ENCODE measurements at places on chromosomes 3 and 15.

GRCh38 chr15:89802231-89802928 lies 12.3 kb downstream of the ANPEP start:
- DNase-seq, result no peak

- DNase-seq, result no peak
Measured at GRCh38 chr3:194205675-194206133, 69.8 kb downstream of the HES1 start.

DNA sequence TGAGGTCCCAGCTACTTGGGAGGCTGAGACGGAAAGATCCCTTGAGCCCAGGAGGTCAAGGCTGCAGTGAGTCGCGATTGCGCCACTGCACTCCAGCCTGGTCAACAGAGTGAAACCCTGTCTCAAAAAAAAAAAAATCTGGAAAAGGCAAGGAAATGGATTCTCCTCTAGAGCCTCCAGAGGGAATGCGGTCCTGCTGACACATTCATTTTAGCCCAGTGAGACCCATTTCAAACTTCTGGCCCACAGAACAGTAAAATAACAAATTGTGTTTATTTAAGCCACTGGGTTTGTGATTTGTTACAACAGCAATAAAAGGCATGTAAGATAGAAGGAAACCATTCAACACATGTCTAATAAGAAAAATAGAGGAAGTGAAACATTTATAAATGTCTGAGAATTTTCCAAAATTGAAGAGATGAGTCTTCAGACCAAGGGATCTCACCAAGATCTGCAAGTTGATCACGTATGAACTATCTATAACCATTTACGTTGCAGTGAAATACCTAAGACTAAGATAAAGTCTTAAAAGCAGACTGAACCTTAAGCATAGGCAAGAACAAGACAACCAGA lies at the start of gene HTR3E:
Gene HTR3E, plus strand, starts transcription at position 254 of the 573 bp plus-strand sequence. CDS start 466 bp downstream, outside the sequence.
- no peak for DNase-seq

DNA sequence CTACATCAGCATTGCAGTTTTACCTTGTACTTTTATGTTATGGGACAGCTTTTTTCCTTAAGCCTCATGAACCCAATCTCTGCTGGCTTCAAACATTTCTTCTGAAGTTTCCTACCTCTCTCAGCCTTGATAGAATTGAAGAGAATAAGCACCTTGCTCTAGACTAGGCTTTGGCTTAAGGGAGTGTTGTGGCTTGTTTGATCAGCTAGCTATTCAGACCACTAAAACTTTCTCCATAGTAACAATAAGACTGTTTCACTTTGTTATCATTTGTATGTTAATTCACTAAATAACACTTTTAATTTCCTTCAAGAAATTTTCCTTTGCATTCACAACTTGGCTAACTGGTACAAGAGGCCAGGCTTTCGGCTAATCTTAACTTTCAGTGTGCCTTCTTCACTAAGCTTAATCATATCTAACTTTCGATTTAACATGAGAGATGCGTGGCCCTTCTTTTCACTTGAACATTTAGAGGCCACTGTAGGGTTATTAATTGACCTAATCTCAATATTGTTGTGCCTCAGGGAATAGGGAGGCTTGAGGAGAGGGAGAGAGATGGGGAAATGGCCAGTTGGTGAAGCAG lies 8.1 kb upstream of the TIGIT start:
- DNase-seq, result no peak
